Cerebellar cortex (tissue), 1 donor: ENCODE measurements at places on chromosomes 12 and 14.

DNA sequence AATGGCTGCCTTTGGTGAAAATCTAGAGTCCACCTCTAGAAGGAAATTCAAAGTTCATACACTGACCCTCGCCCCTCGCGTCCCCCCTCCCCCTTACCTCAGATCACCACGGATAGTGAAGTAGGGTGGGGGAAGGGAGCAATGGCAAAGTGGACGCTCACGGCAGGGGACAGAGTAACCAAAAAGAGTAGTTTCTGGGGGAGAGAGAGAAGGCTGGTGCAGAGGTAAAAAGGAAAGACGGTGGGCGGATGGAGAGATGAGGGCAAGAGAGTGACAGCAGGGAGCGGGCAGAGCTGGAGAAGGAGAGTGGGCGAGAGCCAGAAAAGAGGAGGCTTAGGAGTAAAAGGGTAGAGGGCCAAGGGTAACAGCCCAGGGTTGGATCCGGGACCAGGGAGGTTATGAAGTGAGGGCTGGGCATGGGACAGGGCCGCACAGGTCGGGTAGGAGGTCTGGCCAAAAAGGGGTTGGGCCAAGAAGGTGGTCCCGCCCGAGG is 423 bp downstream of the ALDH6A1 start:
- no peak for DNase-seq

DNA sequence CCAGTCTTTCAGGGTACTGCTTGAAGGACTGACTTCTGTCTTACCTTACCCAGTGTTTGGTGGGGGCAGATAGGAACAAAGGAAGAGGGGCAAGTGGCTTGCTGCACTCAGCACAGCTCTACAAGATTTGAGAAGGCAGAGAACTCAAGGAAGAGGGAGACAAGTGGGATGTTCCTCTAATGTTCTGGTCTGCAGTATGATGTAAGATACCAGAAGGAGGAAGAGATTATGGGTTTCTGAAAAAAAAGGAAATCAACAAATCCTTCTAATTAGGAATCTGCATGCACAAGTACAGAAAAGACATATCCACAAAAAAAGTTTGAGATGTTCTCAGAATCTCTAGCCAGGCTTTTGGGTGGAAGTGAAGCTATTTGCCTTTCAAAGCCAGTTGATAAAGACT is 37.1 kb downstream of the USP15 start:
- no peak for DNase-seq

DNA sequence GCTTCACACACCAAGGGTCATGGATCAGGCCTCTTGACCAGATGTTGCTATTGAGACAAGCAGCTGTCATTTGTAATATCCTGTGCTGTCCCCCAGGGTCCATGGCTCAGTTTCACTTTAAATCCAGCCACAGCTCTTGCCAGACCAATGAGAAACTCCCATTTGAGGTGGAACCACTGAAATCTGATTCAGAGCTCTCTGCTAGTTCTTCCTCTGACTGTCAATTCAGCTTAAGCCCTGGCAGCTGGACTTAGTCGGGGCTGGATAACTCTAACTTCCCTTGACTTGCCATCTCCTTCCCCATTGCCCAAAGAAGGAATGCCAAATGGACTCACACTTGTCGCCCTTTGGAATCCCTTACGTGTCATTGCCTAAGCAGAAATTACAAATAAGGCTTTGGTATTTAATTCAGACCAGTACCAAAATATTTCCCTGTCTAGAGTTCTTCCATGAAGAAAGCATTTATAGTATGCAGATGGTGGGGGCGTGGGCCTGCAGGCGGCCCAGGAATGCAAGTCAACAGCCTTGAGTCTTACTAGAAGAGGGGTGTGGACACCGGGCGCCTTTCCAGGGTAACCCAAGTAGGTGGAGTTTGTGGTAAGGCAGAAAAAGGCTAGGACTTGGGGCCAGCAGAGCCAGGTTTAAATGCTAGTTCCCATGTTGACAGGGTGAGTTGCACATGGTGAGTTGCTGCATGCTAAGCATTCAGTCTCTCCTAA is 96.9 kb upstream of the TMPO start:
- no peak for DNase-seq

GRCh38 chr14:23384364-23385080 is 7.7 kb downstream of the CMTM5 start:
- no peak for DNase-seq

DNA sequence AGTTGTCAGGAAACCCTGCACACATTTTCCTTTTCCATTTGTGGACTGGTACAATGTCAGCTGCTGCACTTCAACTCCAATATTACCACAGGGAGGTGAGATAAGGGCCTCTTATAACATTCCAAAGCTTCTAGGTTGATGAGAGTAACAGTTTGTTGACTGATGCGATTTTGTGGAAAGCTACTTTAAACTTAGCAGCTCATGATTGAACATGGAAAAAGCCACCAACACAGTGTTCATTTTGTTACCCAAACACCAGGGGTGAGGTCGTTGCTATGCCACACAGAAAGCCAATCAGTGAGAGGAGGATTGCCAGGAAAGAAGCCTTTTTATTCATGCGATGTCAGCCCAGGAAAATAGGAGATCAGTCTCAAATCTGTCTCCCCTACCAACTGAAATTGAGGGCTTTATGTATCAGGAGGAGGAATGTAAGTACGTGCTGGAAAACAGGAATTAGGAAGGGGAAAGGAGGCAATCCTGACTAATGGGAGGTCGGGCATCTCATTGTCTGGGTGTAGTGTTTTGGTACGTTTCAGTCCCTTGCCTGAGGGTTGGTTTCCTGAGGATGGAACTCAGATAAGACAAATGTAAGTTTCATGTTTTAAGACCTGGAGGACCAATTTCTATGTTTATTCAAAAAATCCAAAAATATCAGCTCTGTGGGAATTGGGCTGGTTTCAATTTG is 92.7 kb upstream of the PLEKHA5 start:
- no peak for DNase-seq

GRCh38 chr14:69619012-69619411 is 7.6 kb downstream of the SUSD6 start:
- DNase-seq, result no peak

- peak; percentile 72 for DNase-seq
Measured at GRCh38 chr12:41061192-41061591, 126.9 kb upstream of the PDZRN4 start.

GRCh38 chr12:113167868-113168267 is 17.4 kb downstream of the DDX54 start:
- DNase-seq, result no peak

GRCh38 chr14:77220246-77221017 is 38.8 kb downstream of the TMEM63C start:
- DNase-seq, result no peak

DNA sequence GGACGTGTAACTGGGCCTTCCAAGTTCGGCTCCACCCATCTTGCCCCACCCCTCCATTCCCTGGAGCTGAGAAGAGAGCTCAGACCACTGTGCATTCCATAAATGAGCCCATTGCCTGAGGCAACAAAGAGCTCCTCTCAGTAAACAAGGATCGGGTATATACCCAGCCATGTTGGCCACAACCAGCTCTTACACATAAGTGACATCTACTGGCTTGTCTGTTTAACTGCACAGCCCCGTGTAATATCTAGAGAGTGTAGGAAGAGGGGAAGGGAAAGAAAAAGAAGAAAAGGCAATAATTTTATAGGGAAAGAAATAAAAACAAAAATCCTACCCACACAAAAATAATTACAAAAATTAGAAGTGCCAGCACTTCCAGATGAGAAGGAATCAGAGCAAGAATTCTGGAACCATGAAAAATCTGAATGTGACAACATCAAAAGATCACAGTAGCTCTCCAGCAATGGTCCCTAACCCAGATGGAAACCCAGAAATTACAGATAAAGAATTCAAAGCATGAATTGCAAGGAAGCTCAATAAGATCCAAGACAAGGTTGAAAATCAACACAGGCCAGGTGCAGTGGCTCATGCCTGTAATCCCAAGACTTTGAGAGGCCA is 308.1 kb downstream of the RPAP3 start:
- DNase-seq, result peak; percentile 74

DNA sequence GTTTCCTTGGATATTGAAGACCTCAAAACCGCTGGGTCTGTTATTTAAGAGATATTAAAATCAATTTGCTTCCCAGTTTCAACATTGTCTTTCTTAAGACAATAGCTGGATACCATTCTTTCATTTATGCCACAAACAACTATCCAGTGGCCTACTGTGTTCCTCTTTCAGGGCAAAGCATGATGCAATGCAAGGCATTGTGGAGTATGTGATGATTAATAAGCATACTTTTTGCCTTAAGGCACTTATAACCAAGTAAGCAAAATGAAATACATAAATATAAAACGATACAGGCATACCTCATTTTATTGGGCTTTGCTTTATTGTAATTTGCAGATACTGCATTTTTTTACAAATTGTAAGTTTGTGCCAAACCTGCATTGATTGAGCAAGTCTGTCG is 45.5 kb downstream of the SCN8A start:
- no peak for DNase-seq

- no peak for DNase-seq
Measured at GRCh38 chr14:52895000-52895399, 55.9 kb downstream of the FERMT2 start.

- DNase-seq, result no peak
Measured at GRCh38 chr12:86551146-86551571, 295.0 kb upstream of the MGAT4C start.

GRCh38 chr14:70934502-70935134 is 27.4 kb downstream of the PCNX1 start:
- DNase-seq, result no peak

GRCh38 chr14:36683083-36683724 is 21.5 kb downstream of the PAX9 start:
- DNase-seq, result no peak

- peak; percentile 48 for DNase-seq
Measured at GRCh38 chr12:25249931-25250738, 594 bp downstream of the KRAS start.

DNA sequence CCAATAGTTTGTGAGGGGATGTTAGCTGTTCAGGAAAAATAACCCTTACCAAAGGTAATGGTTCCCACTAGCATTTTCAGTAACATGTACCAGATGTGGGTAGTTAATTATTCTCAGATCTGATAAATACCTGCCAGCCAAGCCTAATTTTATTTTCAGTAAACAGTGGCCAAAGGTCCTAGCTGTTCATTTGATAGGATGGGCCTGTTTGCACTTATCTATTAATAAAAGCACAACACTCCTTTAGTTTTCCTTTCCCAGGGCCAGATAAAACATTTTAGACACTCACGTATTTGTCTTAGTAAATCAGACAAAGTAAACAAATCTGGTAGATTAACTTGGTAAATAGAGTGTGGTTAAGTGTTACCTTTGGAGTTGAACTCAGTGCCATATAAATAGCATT is 345.1 kb downstream of the RAD51B start:
- no peak for DNase-seq

GRCh38 chr12:50508414-50508813 is 3.6 kb downstream of the DIP2B start:
- DNase-seq, result no peak

DNA sequence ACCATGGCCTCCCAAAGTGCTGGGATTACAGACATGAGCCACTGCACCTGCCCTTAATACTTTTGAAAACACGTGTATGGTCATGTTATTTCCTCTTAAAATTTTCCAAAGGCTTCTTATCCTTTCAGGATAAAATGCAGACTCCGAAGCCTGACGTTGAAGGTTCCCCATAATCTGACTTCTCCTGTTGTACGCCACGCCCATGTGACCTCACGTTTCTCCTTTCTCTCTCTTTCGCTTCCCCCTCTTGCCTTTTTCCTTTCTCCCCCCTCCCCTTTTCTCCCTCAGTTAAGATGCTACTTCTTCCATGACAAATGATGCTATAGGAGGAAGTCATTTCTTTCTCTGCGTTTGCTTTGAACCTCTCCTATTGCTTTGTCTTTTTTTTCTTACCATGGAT is 266.0 kb downstream of the FBXL14 start:
- DNase-seq, result no peak

- no peak for DNase-seq
Measured at GRCh38 chr12:18148961-18149360, 59.0 kb upstream of the RERGL start.

- DNase-seq, result peak; percentile 33
Measured at GRCh38 chr14:81435391-81436295, 35.5 kb upstream of the STON2 start.

- no peak for DNase-seq
Measured at GRCh38 chr14:98956181-98956580, 315.8 kb downstream of the BCL11B start.

DNA sequence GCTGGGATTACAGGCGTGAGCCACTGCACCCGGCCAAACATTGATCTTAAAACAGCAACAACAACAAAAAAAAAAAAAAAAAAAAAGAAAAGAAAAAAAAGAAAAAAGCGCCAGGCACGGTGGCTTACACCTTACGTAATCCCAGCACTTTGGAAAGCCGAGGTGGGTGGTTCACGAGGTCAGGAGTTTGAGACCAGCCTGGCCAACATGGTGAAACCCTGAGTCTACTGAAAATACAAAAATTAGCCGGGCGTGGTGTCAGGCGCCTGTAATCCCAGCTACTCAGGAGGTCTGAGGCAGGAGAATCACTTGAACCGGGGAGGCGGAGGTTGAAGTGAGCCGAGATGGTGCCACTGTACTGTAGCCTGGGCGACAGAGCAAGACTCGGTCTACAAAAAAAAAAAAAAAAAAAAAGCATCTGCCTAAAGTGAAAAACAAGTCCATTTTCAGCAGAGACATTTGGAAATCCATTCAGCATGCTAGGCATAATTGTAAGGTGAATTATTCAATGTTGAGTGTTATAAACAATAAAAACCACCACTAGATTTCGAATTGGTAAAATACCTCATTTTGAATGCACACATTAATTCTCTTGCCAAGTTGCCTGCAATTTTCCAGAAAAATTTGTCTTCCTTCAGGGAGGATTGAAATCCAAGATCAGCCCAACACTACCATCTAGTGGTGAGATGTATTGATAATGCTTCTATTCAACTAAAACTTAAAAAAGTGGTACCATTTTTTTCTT is 8.0 kb upstream of the CERS5 start:
- peak; percentile 83 for DNase-seq

DNA sequence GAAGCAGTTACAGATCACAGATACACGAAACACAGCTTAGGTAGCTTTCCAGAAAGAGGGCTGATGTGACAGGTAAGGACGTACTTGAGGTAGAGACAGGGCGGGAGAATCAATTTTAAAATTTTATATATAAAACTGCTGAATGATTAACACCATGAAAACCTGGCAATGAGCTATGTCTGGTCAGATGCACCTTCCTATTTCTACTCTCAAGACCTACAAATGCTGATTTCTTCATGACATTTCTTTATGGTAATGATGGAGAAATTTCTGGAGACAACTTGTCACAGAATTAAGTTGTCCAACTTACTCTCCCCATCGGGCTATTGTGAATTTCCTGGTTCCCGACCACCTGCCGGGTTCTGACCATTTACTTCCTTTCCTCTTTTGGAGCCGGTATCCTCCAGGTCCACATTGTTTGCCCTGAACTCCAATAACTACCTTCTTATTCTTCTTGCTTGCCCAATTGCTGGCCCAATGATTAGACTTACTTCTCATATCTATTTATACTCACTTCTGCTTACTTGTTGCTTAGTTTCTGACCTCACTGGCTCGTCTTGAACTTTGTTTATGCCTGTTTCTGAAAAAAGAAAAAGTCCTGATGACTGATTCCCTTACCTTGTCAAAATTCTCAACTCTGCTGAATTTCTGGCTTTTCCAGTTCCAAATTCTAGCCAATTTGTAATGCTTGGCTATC is 12.8 kb upstream of the ATP2B1 start:
- DNase-seq, result no peak
